ENCODE measurements at places on chromosomes 1 and 21.

DNA sequence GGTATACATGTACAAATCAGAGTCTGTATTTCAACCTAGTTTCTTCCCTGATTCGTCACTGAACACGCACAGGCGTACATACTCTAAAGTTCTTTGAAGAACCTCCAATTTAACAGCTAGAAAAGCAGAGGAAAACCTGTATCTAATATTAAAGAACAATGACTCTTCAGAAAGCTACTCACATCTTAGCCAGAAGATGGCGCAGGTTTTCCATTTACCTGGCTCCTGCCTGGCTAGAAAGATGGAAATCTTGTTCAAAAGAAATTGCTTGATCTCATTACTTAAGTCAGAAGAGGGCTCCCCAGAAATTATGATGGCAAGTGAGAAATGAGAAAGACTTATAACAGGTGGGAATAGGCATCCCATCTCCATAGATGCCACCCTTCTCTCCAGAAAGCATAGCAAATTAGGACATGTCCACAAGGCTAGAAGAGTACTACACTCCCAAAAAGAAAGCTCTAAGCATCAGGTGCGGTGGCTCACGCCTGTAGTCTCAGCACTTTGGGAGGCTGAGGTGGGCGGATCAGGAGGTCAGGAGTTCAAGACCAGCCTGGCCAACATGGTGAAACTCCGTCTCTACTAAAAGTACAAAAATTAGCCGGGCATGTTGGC, 19.0 kb upstream of the L1TD1 start:
- DNase-seq = no peak

DNA sequence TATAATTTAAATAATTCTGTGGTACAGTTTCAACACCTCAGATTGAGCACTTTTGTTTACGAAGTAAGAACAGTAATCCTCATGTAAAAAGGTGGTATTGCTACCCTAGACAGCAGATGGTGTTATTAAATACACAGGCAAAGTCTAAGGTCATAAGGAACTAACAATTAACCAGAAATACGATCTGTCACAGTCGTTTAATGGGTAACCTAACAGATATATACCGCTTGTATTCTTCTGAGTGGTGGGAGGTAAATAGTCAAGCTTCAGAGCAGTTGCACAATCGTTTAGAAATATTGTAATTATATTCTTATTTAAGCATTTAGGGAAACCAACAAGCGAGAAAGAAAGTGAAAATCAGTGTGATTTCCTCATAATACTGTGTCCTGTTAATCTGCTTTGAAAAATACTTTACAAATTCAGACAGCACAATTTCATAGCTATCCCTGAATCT, 9.8 kb upstream of the IRF2BP2 start:
- no peak for DNase-seq

GRCh38 chr1:61626816-61627215, 98.1 kb downstream of the TM2D1 start:
- no peak for DNase-seq

- no peak for DNase-seq
Observed at GRCh38 chr1:7988576-7988975, 27.1 kb downstream of the PARK7 start.

DNA sequence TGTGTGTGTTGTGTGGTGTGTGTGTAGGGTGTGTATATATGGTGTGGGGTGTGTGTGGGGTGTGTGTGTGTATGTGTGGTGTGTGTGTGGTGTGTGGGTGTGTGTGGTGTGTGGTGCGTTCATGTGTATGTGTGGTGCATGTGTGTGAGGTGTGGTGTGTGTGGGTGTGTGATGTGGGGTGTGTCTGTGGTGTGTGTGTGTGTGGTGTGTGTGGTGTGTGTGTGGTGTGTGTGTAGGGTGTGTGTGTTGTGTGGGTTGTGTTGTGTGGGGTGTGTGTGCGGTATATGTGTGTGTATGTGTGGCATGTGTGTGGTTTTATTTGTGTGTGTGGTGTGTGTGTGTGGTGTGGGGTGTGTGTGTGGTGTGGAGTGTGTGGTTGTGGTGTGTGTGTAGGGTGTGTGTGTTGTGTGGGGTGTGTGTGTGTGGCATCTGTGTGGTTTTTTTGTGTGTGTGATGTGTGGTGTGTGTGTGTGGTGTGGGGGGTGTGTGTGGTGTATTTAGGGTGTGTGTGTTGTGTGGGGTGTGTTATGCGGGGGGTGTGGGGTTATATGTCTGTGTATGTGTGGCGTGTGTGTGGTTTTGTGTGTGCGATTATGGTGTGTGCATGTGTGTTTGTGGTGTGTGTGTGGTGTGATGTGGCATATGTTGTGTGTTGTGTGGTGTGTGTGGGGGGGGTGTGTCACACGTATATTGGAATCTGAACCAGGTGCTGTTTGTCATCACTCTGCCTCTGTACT, 17.1 kb upstream of the ZBTB21 start:
- no peak for DNase-seq
